ENCODE measurements at places on chromosomes 11 and 22. TPM values are rescaled to one million over a fixed set of nuclear protein-coding genes. Genes with fewer than 3 reads are reported as not detected.

NRGN gene
- 21.2 TPM for total RNA-seq

P2RX3 gene
- not detected for total RNA-seq

C22orf31 gene
- total RNA-seq = not detected

MYO18B gene
- not detected for total RNA-seq

KCNK4 gene
- 0.10 TPM for total RNA-seq

PARVG gene
- not detected for total RNA-seq

DNA sequence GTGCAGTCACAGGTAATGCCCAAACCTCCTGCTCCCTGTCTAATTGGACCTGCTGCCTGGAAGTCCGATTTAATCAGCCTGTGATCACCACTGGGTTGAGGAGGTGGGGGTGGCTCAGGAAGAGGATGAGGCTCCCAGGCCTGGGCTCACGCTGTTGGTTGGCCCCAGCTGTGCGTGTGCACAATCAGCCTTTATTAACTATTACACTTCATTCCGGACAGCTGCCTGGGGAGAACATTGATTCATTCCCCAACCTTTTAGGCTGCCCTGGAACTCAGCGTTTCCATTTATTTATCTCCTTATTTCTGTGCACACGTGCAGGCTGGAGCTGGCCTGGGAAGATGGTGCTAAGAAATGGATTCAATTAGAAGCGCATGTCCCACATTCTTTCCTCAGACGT lies 123.4 kb downstream of the DSCAML1 start:
- no peak for DNase-seq

DNA sequence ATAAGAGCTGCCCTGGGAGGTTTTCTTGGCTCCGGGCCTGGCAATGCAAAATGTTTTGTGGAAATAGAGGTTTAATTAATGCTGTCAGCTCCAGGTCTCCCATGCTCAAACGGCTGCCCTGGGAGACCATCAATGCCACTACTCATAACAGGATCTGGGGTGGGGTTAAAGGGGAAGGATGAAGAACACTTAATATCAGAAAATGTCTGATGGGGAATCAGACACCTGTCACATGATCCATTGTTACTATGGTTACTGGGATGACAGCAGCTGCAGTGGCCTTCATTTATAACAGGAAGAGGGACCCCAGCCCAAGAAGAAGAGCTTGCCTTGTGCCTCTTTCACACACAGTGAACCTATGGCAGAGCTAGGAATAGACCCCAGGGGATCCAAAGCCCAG lies 2.2 kb upstream of the SYT13 start:
- DNase-seq = no peak

DNA sequence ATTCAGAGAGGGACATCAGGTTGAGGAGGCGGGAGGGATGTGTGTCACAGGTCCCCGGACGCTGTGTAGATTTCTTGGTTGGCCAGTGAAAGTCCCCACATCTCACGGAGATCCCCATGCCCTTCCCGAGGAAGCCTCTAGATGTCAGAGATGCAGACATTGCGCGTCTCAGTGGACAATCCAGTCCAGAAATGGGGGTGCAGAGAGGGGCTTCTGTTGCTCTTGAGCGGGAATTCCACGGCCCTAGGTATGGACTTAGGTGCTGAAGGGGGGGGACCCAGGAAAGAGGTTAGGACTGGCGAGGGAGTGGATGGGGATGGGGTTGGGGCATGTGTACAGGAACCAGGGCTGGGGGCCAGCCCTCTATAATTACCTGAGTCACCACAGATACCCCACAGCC lies 7.0 kb downstream of the THY1 start:
- DNase-seq = no peak

DNA sequence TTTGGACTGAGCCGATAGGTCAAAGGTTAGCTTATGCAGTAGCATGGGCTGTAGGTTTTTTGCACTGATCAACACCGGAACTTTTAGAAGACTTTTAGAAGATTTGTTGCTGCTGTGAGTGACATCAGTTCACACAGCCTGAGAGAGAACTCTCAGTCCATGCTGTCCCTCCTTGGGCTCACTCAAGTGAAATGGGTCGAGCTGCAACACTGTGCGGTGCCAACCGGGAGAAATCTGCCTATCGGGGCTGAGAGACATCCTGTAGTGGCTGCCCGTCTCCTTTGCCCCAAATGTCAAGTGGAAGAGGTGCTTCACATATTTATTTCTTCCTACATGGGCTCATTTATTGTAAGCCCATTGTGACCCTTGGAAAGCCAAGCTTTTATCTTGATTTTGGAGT lies 170.2 kb downstream of the LDLRAD3 start:
- no peak for DNase-seq

DNA sequence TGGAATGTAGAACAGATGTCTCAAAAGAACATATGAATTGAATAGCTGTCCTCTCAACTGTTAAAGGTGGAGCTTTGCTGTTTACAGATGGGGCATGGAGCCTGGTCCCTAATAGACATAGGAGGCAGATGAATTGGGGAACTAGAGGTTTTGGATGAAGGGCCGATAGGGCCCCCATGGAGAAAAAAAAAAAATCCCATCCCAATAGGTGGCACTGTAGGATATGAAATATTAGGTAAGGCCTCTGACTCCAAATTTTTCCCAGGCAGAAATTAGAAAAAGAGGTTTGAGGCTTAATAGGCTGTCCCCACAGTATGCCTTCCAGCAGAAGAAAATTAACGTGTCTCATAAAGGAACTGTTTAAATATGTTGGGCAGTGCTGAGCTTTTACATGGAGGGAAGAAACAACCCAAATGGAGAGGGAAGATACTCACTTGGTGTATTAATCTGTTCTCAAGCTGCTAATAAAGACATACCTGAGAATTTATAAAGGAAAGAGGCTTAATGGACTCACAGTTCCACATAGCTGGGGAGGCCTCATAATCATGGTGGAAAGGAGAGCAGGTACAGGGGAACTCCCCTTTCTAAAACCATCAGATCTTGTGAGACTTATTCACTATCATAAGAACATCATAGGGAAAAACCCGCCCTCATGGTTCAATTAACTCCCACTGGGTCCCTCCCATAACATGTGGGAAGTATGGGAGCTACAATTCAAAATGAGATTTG lies 30.1 kb upstream of the TMEM45B start:
- peak; percentile 40 for DNase-seq

DNA sequence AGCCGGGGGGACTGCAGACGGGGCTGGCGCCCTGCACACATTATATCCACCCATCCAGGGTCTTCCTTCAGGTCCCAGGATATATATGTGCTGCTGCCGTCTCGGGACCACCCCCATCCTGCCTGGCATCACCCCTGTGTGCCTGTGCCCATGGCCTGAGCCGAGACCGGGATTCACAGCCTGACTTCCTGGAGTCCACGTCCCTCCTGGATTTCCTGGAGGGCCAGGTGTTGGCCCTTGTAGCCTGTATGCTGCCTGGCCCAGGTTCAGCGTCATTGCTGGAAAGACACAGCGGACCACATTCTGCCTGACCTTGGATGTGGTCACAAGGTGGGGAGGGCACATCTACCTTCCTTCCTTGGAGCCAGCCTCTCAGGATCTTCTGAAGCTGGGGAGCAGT lies 551.1 kb downstream of the BRD1 start:
- no peak for DNase-seq

DNA sequence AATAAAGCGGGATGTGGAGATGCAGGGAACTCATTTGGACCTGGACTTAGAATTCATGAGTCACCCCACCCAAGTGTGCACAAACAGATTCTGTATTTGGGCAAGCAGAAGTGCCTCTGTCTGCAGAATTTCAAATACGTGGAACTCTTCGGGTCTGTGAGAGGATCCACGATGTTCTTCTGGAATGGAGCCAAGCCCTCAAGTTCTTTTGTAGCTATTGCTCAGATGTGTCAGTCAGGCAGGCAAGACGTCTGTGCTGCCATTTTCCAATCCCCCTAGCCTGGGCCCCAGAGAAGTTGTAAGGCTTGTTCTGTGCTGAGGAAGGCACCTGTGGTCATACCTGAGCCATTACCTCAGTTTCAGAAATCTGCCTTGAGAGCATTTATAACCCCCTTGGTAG lies 132.8 kb upstream of the RASSF10 start:
- peak; percentile 7 for DNase-seq

GRCh38 chr11:65188486-65188885 lies 6.8 kb downstream of the CAPN1 start:
- no peak for DNase-seq

DNA sequence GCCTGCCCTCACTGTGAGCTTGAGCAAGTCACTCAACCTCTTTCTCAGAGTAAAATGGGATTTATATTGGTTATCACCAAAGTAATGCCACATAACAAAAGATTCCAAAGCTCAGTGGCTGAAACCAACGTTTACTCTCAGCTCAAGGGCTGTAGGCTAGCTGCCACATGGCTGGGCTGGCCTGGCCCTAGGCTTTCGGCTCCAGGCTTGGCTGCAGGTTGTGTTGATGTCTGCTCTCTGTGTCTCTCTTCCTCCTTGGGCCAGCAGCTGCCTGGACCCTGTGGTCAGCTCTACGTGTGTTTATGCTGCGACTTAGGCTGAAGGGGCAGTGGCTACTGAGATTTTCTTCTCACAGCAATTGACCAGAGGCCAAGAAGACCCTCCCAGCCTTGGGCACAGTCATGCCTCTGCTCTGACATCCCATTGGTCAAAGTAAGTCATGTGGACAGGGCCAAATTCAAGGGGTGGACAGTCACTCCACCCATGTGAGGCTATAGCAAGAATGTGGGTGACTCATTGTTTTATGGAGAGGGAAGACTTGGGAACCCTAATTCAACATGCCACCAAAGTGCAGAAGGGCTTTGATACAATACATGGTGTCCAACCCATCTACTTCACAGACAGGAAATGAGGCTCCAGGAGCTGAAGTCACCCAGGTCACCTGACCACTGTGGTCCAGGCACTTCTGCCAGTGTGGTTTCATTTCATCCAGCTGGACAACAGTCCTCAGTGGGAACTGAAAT lies 90.6 kb downstream of the TSPAN18 start:
- peak; percentile 35 for DNase-seq

DNA sequence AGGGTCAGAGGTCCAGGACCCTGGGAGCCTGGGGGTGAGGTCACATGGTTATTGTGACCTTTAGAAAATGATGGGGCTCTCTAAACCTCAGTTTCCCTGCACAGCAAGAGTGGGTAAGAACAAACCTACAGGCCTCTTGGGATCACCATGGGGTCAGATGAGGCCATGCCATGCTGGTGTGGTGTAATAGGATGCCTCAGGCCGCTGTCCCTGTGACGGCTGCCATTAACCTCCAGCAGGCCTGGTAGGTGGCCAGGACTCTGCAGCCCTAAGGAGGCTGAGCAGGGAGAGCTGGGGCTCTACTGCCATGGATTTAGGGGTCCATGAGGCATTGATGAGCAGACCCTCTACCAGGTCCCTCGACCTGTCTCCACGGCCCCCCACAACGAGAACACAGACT lies 265.5 kb downstream of the CTTN start:
- DNase-seq = no peak

- DNase-seq = no peak
Observed at GRCh38 chr22:48974443-48975315, 853.0 kb downstream of the BRD1 start.

- DNase-seq = peak; percentile 77
Observed at GRCh38 chr11:66069715-66070603, at the start of gene PACS1. PACS1 (plus strand) TSS chr11:66070272; CDS start chr11:66070487, 215 bp downstream.

GRCh38 chr22:40890881-40891280 lies 29.0 kb upstream of the DNAJB7 start:
- DNase-seq = no peak

DNA sequence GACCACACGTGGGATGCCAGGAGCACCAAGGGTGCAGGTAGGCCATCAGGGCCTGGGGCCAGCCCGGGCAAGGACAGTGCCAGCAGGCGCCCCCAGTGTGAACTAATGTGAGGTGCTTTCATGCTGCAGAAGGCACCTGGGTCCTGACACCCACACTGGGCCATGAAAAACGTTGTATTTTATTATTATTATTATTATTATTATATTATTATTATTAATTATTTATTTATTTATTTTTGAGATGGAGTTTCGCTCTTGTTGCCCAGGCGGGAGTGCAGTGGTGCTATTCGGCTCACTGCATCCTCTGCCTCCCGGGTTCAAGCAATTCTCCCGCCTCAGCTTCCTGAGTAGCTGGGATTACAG lies 1267.3 kb downstream of the BRD1 start:
- DNase-seq = no peak
